ENCODE measurements at places on chromosomes 3 and 15.

DNA sequence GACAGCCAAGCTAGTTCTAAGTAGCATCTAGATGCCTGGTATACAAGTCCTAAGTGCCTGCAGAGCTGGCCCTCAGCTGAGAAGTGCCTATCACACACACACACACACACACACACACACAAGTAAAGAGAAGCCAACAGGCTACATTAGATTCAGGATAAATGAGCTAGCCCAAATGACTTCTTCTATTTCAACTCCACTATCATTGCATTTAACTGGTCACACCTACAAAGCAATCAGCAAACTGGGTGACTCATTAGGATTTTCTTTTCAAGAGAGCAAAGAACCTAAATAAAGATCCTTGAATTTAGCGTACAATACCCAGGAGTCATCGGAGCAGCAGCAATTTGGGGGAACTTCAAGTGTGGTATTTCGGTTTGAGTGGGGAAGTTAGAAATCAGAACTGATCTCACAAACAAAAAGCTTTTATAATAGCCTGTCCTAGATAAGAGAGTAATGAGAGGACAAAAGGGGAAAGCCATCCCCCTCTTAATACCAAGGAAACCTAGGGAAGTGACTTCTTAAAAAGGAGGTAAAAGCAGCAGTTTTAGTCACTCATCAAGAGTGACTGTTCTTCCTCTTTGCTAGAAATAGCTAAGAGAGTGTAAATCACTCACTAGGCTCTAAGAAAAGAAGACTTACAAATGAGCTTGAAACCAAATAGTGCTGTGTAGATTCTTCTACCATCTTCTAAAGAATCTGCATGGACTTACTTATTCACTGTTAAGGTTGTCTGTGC is 112.7 kb downstream of the TNIK start:
- DNase-seq = no peak

- DNase-seq = no peak
Observed at GRCh38 chr3:61331929-61332552, 80.8 kb upstream of the FHIT start.

- DNase-seq = no peak
Observed at GRCh38 chr3:34988296-34988695, 651.0 kb upstream of the ARPP21 start.

- no peak for DNase-seq
Observed at GRCh38 chr3:105458518-105459215, 92.0 kb downstream of the ALCAM start.

- no peak for DNase-seq
Observed at GRCh38 chr3:24562895-24563294, 68.2 kb upstream of the THRB start.

DNA sequence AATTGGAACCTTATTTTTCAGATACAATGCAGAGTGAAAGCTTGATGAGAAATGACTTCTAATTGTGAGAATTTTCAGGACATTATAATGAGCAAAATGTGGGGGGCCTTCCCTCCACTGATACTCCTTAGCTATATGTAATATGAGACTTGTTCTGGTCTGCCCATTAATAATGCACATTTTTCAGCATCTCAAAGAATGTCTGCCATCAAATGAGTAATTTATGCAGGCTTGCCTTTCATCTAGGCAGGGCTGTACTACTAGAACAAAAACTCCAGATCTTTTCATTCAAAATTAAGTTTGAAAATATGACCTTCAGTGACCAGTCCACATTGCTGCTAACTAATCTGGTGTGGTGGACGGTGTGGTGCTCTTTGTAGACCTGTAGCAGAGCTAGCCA is 127.4 kb downstream of the LRTM1 start:
- no peak for DNase-seq

GRCh38 chr15:31024330-31024729 is 32.9 kb upstream of the MTMR10 start:
- DNase-seq = no peak

- DNase-seq = no peak
Observed at GRCh38 chr3:53794597-53794996, 51.6 kb downstream of the CHDH start.

GRCh38 chr15:73583544-73583943 is 49.6 kb downstream of the NPTN start:
- DNase-seq = no peak

Measured in activated T-cell treated with anti-CD3 and anti-CD28 coated beads, Interleukin-2, amount 50 U/mL, for 48 hours (primary cell).